ENCODE measurements at places on chromosomes 1 and 21.

DNA sequence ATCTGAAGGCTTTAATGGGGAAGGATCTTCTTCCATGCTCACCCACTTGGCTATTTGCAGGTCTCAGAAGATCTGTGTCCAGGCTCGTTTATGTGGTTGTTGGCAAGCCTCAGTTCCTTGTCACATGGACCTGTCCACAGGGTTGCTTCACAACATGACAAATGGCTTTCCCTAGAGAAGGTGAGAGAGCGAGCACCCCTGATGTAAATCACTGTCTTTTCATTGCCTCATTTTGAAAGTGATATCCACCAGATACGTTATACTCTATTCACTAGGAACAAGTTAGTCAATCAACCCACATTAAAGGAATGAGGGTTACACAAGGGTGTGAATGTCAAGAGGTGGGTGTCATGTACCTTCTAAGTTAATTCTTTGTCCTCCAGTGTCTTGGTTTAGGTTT lies 433.3 kb downstream of the RPS6KC1 start:
- DNase-seq = no peak

DNA sequence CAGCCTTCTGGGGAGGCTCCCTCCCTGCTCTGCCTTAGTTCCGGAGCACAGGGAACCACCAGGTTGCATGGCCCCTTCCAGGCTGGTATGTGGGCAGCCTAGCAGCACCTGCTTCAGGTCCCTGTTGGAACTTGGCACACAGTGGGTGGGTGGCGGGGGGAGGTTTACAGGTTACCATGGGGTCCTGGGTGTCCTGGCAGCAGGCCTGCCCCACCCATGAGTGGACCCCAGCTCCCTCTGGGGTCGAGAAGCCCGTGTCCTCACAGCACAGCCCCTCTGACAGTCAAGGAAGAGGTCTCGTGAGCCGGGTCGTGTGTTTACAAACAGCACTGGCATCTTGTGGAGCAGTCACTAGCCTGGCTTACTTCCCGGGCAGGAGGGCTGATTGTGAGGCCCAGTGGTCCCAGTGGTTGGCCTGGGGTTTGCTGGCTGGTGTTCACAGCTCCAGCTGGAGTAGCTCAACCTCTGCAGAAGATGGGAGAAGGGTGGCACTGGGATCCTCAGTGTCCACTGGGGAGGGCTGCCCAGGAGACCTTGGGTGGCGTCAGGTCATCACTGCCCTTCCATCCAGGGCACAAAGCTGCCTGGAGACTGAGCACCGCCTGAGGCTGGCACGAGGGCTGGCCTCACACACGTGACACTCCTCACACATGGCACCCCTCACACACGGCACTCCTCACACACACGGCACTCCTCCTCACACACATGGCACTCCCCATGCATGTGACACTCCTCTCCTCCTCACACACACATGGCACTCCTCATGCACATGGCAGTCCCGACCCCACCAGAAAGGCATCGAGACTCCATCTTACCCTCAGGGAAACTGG lies 100.9 kb downstream of the RIPK4 start:
- DNase-seq = no peak

DNA sequence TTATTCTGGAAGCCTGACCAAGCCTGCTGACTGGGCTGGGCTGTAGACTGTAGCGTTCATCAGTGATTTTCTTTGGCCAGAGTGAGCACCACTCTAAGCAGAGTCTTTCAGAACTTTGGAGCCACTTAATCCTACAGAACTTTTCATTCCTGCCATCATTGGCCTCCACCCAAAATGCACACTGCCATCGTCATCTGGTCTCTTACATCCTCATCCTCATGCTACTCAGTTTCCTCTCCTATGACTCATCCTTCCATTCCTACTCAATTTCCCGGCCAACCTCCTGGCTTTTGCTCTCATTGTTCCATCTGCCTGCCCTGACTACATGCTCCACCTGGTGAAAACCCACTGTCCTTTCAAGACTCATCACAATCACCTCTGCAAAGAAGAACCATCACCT lies 233.8 kb upstream of the USP25 start:
- no peak for DNase-seq

DNA sequence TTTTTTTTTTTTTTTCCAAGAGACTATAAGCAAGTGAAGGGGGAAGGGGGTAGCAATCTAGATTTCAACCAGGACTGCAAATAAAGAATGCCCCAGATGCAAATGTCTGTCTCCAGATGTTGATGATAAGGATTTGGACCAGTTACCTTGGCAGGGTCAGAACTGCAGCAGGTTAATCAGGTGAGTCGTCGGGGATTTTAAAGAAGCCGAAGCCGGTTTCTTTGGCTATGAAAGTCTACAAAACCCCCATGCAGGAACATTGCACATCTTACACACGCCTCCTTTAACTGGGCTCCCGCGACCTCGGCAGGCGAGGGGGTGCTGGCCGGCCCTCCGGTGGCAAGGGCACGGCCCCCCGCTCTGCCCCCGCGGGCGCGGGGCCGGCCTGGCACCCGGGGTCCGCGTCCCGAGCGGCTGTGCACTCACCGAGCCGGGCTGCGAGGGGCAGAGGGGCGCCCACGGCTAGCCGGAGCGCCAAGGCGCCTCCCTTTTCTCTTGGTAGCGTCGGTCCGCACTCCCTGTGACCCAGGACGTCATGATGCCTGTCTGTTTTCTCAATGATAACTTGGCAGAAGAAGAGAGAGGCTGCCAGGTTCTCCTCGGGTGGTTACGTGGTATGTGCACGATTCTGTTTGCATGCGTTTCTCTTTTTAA lies 366.3 kb upstream of the ESRRG start:
- DNase-seq = no peak

- DNase-seq = no peak
Observed at GRCh38 chr21:31030367-31031106, 7.7 kb downstream of the KRTAP19-8 start.

- no peak for DNase-seq
Observed at GRCh38 chr1:208556461-208556860, 312.3 kb upstream of the PLXNA2 start.

DNA sequence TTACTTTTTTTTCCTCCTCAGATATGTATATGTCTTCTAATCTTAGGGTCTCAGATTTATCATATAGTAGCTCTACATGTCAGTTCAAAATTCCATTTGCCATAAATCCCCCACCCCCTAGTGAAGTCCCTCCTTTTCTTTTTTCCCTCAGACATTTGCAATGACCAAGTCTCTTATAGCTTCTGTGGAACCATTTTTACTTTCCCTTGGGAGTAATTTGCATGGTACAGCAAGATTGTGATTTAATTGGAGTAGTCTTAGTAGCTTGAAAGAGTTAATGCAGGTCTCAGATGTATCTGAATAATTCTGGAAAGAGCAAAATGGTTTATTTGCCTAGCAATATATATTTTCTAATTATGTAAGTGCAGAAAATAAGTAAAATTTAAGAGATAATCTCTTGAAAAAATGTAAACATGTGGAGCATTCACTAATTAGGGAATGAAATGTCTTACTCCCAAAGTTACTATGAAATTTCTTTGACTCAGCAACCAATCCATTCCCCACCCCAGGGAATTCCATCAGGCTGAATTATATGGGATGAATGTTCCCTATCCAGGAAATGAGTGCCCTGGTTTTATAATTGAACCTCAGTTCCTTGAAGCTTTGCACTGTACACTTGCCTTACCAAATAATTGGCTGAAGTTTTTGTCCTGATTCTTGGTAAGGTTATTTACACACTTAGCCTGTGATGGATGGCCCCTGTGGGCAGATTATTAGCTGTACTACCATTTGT lies 267.0 kb downstream of the DNM3 start:
- DNase-seq = no peak

GRCh38 chr1:223319398-223319797 lies 44.6 kb downstream of the SUSD4 start:
- DNase-seq = no peak

All from activated gamma-delta T cell (primary cell).